ENCODE measurements at places on chromosomes 11 and 22. TPM values are rescaled to one million over a fixed set of nuclear protein-coding genes. Genes with fewer than 3 reads are reported as not detected.
A peak's percentile ranks its signal among the peaks of the same experiment; 100 is the strongest.

GRCh38 chr22:50170453-50171318 lies at the start of gene PANX2:
PANX2 (plus strand) TSS chr22:50170731; CDS start chr22:50170731, 0 bp downstream.
- DNase-seq = no peak

DNA sequence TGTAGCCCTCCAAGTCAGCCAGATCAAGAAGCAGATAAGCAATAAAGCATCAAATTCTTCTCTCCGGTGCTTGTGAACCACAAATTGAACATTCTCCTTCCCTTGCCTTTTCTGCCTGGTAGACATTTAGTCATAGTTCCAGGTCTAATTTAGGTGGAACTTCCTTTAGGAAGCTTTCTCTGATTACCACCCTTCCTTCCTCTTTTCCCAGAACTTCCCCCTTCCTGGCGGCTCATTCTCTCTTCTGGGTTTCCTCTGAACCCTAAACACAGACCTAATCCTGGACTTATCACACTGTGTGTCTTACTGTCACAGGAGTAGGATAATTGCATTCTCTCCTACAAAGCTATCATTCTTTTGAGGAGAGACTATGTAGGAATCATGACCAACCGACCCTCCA lies 61.9 kb downstream of the RCN1 start:
- DNase-seq = peak; percentile 57

DNA sequence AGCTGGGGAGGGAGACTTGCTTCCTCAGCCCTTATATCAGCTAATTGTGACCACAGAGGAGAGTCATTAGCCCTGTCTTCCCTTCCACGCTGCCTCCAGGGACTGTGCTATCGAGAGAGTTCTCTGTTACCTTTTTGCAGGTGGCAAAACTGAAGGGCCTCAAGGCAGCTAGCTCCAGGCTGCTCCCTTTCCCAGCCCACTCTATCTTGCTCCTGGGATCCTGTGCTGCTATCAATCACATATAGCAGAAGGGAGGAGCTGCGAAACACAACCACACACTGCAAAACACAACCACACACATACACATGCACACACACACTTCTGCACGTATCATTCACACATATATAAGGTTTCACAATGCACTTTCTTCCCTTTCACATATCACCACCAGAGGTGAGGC lies 205.3 kb upstream of the MTNR1B start:
- no peak for DNase-seq

The CRYBB1 gene
- total RNA-seq = 0.86 TPM

The KCNK4 gene
- total RNA-seq = not detected

All from esophagus muscularis mucosa (tissue), 4 donors.